ENCODE measurements at places on chromosomes 4 and X.

- DNase-seq = no peak
Measured at GRCh38 chrX:136626237-136626636, 21.7 kb upstream of the CD40LG start.

- no peak for DNase-seq
Measured at GRCh38 chrX:71302461-71303213, 1.1 kb downstream of the ITGB1BP2 start.

- DNase-seq = peak; percentile 81
Measured at GRCh38 chr4:113278324-113278934, 229.0 kb downstream of the ANK2 start.

GRCh38 chr4:84878546-84878945, 87.9 kb downstream of the WDFY3 start:
- DNase-seq = peak; percentile 15

- peak; percentile 3 for DNase-seq
Measured at GRCh38 chr4:148634476-148634875, 192.3 kb upstream of the NR3C2 start.

- DNase-seq = no peak
Measured at GRCh38 chr4:101710806-101711205, 79.7 kb upstream of the BANK1 start.

DNA sequence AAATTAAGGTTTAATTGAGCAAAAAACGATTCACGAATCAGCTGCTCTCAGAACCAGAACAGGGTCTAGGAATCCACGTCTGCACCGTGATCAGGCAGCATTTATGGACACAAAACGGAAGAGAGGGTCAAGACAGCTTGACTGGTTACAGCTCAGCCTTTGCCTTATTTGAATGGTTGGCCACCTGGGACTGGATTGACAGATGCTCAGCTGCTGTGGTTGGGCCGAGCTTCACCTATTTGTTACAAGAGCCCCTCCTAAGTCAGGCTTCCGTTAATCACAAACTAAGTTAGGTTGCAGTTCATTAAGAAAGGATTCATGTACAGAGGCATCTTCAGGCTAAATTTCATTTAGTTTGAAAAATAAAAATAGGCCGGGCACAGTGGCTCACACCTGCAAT, 50.6 kb upstream of the MAN2B2 start:
- DNase-seq = no peak

DNA sequence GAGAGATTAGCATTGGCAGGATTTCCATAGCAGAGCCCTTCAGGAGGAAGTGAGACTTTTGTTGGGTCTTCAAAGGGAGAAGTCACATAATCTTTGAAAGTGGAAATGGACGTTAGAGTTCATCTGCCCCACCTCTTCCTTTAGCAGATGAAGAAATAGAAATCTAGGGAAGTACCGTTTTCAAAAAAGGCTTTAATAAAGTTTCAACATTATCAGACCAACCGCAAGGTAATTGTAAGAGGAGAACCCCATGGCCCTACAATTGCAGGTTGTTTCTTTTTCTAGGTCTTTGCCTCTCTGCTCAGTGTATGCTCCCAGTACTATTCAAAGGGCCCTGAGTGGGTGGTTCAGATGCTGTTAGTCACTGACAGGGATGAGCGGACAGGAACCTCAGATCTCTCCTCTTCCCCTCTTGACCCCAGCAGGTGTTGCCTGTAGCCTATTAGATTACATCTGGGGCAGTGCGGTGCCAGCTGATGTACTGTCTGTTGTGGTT, 48.6 kb upstream of the AP1S2 start:
- DNase-seq = no peak

DNA sequence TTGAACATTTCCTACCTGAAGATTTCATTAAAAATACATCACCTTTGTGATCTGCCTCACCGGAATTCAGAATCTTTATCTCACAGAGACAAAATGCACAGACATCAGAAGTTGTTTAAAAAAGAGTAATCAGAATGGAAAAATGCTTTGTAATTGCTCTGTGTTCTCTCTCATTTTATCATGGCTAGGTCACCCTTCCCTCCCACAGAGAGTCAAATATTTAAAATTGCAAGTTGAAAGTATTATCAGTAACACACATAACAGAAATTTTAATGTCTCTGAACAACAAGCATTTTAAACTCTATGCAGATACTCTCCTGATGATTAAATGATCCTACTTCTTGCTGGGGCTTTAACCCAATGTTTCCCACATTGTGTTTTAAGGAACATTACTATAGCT, 362.0 kb downstream of the CBLL2 start:
- peak; percentile 74 for DNase-seq

DNA sequence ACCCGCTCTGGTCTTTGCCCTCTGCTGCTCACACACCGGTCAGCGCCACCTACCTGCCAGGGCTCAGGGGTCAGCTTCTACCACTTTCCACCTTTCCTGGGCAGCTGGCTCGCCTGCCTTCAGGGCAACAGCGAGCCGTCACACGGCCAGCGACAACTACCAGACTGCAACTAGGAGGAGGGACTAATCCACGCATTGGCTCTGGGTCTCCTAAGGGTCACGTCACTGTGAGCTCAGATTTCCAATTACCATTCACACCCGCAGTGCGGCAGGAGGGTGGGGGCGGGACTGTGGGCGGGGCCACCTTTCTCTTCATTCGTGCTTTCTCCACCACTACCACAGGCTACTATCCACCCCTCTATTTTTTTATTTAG, at the start of gene BEX5:
Gene BEX5 (minus strand): TSS at position 172 of the 374 bp plus-strand sequence. CDS start 1,712 bp downstream, outside the sequence.
- DNase-seq = peak; percentile 45

DNA sequence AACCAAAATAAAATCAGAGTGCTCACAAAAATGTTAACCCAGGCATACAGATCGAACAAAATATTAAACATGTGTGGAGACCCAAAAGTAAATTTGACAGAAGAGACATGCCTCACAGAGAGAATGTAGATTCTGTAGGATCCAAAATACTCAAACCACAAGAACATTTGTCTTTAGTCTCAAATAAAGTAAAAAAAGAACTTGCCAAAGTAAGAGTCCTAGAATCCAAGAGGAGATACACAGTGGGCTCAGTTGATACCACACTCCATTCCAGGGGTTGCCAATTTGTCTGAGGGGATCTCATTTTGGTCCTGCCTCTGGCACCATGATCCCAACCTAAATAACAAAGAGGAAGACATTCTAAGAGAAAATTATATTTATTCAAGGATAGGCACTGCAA, 316.4 kb downstream of the GALNTL6 start:
- no peak for DNase-seq

DNA sequence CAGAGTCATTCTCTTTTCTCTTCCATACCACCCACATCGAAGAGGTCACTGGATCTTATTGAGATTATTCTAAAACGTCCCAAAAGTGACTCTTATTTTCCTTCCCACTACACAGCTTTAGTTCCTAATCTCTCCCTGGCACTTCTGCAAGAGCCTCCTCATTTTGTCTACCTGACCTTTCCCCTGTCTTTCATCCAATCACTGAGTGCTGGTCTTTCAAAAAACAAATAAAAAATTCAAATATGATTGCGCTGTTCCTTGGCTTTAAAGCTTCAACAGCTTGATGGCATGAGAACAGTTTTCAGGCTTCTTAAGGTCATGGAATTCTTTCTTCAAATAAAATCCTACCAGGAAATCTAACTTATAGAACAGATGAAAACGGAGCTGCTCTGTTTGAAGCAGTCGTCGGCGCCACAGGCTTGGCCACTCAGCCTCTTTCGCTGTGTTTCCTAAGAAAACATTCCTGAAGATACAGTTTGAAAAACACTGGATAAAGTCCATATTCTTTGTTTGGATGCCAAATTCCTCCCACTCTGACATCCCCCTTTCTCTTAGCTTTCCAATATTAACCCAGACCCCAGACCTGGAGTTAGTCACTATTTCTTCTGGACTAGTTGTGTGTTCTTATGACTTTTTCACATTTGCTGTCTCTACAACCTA, 12.5 kb downstream of the SYTL5 start:
- DNase-seq = peak; percentile 34

GRCh38 chrX:45063319-45064095, 137.2 kb downstream of the DIPK2B start:
- no peak for DNase-seq

DNA sequence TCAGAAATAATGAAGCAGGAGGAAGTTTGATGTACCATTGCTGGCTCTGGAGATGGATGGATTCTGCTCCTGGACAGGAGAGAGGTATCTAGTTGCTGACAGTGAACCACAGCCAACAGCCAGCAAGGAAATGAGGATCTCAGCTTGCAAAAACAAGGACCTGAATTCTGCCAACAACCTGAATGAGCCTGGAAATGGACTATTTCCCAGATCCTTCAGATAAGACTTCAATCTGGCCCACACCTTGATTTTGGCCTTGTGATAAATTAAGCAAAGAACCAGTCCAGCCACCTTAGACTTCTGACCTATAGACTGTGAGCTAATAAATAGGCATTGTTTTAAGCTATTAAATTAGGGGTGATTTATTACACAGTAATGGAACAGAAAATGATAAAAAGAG, 220.3 kb downstream of the ADAMTS3 start:
- no peak for DNase-seq

- no peak for DNase-seq
Measured at GRCh38 chr4:155487210-155487609, 110.4 kb upstream of the MAP9 start.

- no peak for DNase-seq
Measured at GRCh38 chr4:110793890-110794554, 171.1 kb upstream of the PITX2 start.

DNA sequence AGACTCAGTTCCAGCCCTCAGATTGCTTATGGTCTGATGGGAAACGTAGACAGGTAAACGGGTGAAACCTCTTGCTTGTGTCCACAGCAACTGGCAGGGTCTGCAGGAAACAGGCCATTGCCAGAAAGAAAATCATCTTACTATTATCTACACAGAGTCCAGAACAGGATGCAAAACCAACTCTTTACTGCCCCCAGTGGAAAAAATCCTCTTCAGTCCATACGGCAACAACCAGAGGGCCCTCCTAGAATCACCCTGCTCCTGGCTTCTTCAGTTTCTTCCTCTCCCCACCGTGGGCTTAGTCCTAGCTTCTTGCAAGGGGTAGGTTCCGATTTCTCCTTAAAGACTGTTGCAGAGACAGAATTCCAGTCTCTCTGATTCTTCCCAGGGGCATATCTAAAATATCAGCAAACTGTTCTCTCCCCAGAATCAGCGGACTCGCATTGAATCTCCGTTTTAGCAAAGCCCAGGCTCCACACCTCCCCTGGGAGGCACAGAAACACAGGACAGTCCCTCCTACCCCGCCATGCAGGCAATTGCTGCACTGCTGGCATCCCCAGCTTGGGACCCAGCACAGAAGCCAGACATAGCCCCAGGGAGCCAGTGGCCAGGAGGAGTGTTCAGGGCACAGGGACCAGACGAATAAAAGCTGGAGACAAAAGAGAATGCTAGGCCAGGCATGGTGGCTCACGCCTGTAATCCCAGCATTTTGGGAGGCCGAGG, 41.0 kb upstream of the SH3RF1 start:
- DNase-seq = peak; percentile 72

DNA sequence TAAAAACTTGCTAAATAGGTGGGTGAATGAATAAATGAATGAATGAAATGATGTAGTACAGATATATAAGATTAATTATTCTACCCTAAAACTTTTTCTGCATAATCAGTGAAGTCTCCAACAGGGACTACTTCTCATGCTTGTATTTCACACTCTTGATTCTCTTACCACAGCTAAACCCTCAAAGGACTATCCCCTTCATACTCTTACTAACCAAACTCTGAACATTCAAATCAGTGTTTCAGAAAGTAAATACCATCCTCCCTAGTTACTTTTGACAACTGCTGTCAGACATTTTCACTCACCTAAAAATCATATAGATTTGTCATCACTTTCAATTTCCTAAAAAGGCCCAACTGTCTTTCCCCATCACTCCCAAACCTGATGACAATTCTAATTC, 234.3 kb upstream of the HHIP start:
- no peak for DNase-seq

DNA sequence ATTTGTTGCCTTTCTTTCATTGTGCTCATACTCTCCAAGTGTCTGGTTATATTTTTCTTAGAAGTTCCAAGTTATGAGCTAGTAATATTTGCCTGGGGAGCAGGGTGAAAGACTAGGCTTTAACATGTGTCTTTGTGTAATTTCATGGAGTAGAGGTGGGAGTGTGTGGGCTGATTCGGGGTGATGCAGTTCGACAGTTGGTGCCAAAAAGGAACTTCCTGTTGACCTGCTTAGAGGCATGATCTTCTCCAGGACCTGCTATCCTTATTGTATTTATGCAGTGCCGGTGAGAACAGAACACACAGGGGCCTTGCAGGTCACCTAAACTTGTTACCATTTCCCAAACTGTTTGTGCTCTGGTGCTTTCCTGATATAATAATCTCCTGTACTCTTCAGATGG, 21.2 kb downstream of the USP53 start:
- no peak for DNase-seq

DNA sequence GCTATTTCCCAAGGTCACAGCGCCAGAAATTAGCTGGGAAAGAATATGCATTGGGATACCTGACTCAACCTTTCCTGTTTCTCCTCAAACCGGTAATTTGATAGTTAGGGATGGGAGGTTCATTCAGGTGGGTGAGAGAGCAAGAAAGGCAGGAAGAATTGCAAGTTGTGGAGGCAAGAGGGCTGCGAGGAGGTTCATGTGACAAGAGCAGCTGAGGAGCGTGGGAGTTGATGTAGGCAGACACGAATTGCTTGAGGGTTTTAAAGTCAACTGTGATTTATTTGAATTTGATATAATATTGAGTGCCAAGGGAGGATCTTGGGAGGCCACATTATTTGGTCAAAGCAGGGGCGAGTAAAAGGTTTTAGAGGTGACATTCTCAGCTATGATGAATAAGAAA, 329.0 kb downstream of the STIM2 start:
- no peak for DNase-seq

- DNase-seq = no peak
Measured at GRCh38 chrX:96578781-96579180, 105.9 kb upstream of the DIAPH2 start.

GRCh38 chr4:62324215-62324614, 1124.1 kb downstream of the ADGRL3 start:
- no peak for DNase-seq

DNA sequence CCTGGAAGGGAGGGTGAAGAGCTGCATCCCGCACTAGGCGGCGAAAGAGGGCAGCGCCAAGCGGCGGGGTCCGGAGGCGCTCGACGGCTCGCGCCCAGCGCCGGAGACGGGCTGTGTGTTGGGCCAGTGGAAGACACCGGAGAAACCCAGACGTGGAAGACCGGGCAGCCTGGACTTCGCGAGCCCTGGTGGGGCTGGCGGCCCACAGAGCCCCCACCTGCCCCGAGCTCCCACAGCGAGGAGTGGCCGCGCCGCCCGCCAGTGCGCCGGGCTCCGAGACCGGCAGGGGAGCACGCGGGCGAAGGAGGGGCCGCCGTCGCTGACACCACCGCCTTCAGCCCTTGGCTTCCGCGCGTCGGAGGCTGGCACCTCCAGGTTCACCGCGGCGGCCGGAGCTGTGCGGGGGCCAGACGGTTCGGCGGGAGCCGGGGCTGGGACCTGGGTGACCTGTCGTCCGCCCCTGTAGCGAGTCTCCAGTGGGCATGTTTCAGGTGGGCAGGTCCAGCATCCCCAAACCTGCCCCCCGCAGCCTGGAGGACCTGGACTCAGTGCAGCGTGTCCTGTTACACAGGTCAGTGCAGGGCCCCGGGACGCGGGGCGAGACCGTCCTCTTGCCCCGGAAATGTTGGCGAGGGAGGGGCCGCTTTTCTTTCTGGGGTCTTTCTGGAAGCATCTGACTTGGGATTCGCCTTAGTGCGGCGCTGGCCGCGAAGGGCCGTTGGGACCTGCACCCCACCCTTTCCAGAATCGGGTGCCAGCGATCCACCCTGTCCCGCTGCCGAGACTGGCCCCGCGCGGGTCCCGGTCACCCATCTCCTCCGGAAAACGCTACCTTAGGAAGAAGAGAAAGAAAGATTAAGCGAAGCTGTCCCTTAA, 9.6 kb upstream of the INTU start:
- peak; percentile 70 for DNase-seq

Data from fibroblast of skin of back (primary cell).